Kasumi-1 (cell line): ENCODE measurements at places on chromosomes 7 and 10.

DNA sequence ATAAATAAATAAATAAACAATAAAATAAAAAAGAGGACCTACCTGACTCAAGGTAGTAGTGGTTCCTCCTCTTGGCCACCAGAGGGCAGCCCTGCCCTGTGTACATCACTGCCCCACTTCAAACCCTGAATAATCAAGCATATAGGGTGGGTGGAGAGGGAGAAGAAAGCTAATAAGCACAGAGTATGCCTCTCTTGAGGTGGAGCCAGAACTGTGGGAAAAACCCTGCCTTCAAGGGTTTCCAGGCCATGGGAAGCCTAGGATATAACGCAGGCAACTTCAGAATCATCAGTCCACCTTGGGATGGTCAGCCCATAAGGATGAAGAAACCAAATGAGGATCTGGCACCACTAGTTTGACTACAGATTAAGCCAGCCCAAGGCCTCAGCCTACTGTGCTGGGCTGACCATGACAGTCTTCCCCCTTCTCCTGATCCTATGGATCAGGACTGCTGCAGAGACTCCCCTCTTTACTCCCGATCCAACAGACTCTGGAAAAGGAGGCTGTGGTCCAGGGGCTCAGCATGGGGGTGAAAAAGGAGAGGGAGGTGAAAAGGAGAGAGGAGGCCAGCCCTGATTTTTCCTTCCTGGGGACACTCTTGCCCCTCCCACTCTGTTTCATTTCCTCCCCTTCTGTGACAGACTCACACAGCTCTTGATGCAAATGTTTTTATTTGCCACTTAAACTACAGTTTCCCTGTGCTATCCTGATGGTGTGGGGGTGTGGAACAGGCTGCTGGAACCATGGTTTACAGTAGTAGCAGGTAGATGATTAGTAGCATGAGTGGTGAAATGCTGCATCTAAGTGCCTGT lies 10.1 kb downstream of the AVPI1 start:
- DNase-seq, result peak; percentile 86

- DNase-seq, result no peak
Measured at GRCh38 chr7:155544485-155544884, 1.9 kb downstream of the CNPY1 start.

GRCh38 chr10:50740293-50740648 lies 535 bp downstream of the ASAH2B start:
- no peak for DNase-seq

GRCh38 chr10:78604286-78604685 lies 464.5 kb upstream of the ZMIZ1 start:
- DNase-seq, result no peak

DNA sequence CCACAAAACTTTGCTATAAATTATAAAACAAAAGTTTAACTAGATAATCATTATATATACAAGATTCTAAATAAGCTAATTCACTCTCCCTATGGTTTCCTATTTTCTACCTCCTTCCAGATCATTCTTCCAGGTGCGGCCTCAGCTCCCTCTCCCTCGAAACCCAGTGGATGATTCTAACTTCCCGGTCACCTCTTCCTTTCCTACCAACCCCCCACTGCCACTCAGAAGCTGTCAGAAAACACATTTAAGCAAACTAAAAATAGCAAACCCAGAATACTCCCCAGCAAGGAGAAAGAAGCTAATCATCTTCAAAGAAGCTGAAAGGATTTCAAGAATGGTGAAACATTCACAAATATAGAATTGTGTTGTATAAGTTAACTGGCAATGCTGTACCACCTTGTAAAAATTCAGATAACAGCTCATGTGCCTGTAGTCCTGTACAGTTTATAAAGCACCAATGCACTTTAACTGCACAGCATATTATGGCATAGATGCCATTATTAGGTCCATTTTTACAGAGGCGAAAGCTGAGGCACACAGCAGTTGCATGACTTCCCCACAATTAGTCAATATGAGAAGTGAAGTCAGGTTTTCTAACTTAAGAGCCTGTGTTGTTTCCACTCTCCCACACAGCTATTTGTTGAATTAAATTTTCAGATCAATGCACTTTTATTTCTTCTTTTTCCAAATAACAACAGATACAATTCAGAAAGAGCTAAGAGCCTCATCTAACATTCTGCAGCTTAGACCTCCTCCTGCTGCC lies 13.7 kb upstream of the DNTT start:
- DNase-seq, result no peak

- DNase-seq, result no peak
Measured at GRCh38 chr10:12549297-12549696, 199.9 kb downstream of the CAMK1D start.

DNA sequence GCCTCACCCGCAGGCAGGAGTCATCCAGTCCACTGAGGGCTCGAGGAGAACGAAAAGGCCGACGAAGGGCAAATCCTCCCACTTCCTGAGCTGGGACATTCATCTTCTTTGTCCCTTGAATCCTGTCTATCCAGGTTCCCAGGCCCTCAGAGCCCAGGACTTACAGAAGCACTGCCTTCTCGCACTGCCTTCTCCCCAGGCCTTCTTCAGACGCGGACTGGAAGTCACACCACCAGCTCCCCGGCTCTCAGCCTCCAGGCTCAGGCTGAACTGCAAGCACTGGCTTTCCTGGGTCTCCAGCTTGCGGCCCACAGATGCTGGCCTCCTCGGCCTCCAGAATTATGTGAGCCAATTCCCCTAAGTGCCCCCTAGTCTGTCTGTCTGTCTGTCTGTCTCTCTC lies 6.4 kb upstream of the MMP21 start:
- no peak for DNase-seq

- peak; percentile 58 for DNase-seq
Measured at GRCh38 chr10:77405771-77406241, 231.8 kb downstream of the KCNMA1 start.

DNA sequence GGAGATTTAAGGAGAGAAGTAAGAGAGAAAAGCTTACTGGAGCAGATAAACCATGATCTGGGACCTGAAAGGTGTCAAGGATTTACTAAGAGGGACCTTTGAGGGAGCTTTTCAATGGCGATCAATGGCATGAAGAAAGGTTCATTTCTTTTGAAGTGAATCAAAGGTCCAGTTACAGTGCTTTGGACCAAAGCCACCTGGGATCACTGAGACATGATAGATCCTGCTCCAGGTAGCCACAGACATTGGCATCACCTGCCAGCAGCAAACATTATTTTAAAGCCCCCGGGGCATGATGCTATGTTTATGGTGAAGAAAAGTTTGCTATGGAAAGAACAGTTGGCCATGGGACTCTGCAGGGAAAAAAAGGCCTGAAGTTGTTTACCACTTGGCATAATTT lies 109.4 kb downstream of the SLC25A13 start:
- DNase-seq, result no peak

- DNase-seq, result peak; percentile 84
Measured at GRCh38 chr10:71270301-71271220, 48.5 kb upstream of the SLC29A3 start.

DNA sequence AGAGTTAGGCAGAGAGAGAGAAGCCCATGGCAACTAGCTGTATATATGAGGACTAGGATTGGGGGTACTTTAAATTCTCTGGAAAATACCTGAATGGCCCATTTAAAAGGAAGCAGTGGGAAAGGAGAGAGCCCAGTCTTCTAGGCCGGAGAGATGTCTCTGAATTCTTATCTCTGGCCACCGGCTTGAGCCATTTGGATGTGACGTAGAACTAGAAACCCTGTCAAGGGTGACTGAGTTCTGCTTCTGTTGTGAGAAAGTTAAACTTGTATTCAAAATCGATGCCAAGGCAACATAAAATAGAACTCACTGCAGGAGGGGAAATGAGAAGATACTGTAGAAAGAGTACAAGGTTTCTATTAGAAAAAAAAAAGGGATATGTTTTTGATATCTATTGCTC lies 6.3 kb upstream of the GSTK1 start:
- DNase-seq, result no peak

DNA sequence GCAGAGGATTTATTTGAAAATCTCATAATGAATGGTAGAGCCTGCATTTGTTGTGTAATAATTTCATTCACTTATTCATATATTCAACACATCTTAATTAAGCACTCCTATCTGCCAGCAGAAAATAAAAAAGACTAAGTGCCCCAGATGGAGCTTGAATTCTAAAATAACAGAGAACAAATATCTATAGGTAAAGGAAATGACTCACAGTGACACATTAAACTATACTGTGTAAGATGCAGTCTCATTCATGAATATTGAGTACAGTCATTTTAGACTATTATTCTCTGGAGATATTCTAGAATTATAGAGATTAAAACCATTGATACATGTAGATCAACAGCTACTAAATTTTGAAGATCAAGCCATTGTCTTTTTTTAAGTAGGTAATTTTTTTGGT lies 72.1 kb downstream of the PTPRZ1 start:
- no peak for DNase-seq

DNA sequence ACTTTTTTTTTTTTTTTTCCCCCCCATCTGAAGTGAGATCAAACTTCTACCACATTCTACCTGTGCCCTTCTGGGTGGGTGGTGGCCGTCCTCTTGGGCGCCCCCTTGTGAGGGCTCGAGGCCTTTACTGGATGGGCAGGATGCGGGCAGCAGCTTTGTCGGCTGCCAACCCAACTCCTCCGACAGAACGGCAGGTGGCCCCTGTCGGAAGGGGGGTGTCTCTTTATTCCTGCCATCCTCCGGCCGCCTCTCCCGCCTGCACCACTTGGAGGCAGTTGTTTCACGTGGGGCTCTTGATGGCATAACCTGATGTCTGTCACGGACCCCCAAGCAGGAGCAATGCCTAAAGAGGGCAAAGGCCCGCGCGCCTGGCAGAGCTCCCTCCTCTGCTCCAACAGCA lies 31.0 kb downstream of the AMZ1 start:
- no peak for DNase-seq

DNA sequence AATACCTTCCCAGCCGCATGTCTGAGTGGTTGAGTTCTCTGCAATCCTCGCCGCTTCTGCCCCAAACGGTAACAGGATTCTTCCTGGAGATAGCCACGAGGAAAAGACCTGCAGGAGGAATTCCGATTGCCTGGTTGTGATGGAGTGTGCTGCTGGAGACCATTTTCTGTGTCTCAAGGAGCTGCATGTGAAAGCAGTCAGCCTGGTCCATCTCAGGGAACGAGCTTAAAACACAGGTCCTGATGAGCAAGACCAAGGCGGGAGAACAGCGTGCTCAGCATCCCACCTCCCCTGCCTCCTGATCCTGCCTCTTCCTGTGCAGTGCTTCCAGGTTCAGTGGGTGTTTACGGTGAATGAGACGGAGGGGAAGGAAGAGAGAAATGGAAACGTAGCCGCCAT lies 26.5 kb downstream of the VIPR2 start:
- DNase-seq, result no peak

DNA sequence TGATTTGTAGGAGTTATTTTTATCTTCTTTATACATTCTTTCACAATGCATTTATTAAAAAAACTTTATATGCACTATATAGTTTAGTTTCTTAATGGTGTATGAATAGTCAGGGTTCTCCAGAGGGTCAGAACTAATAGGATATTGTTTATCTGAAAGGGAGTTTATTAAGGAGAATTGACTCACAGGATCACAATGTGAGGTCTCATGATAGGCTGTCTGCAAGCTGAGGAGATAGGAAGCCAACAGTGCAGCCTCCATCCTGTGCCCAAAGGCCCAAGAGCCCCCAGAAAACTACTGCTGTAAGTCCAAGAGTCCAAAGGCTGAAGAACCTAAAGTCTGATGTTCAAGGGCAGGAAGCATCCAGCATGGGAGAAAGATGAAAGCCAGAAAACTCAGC lies 192.8 kb upstream of the AHR start:
- no peak for DNase-seq

DNA sequence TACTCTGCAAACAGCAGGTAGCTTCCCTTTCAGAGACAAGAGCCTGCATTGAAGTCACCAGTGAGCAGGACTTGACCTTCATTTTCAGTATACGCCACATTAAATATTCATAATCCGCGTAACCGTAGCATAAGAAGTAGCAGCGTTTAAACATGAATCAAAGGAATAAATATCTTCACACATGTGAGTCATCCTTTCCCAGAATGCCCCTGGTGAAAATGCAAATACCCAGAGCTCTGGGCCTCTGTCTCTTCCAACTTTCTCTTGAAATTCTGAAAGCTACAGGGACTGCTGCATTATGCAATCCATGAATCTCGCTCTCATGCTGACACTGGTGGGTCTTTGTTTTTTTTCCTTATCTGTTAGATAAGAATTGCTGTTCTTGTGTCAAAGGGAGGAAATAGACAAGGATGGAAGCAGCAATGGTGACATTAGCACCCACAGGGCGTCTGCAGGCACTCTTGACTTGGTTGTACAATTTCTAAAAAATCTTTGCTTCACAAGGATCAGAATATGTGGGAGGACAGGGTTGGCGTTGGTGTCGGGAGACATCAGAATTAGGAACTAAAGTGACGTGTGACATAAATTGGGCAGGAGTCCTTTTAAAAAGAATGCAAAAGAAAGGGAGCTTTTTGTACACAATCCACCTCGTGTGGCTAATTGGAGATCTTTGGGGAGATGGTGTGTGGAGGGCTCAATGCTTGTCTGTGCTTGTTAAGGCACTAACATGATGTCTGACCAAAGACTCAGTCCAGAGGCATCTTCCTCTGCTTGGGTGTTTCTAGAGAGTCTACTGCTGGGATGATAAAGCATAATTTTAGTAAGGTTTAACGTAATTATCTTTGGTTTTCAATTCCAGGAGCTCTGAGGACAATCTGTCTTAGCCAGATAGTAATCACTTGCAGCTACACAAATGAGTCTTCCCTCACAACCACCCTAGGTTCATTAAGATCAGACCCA lies 390.3 kb downstream of the KCNMA1 start:
- no peak for DNase-seq

DNA sequence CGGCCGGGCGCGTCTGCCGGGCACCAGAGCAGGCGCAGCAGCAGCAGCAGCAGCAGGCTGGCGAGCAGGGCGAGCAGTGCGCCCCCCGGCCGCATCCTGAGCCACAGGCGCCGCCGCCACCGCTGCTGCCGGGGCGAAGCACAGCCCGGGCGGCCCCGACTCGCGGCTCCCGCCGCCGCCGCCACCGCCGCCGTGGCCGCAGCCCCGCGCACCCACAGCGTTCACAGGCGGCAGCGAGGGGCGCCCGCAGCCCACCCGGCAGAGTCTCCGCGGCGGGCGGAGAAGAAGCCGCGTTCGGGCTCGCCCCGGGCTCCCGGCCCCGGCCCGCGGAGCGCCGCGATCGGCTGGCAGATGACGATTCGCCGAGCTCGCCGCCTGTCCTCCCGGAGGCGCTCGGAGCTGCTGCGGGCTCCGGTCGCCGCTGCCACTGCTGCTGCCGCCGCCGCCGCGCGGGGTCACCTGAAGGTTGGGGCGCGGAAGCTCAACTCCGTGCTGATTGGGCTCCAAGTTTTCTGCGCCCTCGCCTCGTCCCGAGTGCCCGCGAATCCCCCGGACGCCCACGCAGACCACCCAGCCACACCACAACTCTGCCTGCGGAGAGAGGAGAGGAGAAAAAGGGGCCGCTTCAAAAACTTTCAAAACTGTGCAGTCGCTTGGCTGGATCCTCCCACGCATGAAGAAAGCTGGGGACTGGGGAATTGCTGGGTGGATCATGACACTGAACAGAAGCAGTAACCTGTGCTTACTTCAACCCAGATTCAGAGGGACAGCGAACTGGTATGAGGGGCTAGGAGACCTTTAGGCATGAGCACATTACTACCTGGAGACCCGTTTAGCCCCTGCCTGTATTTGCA lies at the start of gene ST8SIA6:
ST8SIA6 (minus strand) TSS at position 435 of the 854 bp plus-strand sequence; CDS start at position 95, 340 bp downstream.
- DNase-seq, result peak; percentile 38

GRCh38 chr7:155889636-155890511 lies 77.6 kb upstream of the SHH start:
- DNase-seq, result no peak

- peak; percentile 67 for DNase-seq
Measured at GRCh38 chr10:101031796-101032636, 982 bp downstream of the SFXN3 start.
